ENCODE measurements at places on chromosomes 3 and 15.

DNA sequence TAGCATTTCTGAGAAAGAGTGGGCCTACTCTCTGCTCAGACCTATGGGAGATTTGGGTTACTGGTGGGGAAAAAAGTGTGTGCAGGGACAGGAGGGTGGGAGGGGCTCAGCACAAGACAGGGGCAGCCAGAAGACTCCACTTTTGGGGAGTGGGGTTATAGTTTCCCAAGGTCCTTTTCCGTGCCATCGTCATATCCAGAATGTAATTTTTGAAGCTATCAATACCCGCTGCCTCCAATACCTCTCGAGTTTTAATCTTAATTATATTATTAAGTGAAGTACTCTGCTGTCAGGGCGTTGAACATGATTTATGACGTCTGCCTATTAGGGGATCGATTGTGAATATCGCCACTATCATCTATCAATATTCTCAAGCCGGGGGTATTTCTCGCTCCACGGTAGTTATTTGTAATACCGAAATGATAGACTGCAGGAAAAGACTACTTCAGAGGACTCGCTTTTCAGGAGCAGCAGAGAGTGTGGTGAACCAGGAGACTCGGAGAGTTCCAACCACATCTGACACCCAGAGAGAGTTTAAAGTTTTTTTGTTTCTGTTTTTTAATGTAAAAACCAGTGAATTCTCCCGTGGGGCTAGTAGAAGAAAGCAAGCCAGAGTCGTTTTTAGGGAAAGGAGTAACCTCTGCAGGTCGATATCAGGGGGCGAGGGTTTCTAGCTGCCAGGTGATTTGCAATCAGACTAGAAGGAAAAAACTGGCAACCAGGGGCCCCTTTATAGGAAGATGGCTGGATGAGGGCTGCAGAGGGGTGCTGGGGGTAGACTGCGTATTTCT, 20.6 kb downstream of the NR2F2 start:
- no peak for DNase-seq

DNA sequence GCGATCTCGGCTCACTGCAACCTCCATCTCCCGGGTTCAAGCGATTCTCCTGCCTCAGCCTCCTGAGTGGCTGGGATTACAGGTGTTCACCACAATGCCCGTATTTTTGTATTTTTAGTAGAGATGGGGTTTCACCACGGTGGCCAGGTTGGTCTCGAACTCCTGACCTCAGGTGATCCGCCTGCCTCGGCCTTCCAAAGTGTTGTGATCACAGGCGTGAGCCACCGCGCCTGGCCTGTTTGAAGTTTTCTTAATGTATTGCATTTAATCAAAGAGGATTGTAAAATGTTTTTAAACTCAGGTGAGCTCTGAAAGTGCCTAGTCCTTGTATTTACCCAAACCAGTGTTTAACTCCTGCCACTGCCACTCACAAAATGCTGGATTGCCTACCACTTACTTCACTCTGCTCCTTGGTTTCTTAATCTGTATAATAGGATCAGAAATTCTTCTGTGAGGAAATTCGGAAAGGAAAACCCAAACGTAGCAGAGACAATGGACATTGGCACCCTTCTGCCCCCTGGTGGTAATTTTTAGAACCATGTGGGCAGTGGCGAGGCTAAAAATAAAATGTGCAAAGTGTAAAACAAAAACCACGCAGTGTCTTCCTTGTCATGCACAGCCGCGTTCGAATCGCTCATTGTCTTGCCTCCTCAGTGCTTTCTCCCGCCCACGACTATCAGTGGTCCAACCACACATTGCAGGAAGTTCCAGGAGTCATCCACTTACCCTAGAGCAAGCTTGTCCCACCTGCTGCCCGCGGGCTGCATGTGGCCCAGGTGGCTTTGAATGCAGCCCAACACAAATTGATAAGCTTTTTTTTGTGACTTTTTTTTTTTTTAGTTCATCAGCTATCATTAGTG, 27.3 kb downstream of the CEP19 start:
- peak; percentile 65 for DNase-seq

GRCh38 chr3:42053476-42053875, 37.7 kb upstream of the TRAK1 start:
- DNase-seq: no peak

GRCh38 chr3:45817831-45818522, 21.6 kb upstream of the SLC6A20 start:
- DNase-seq: no peak

DNA sequence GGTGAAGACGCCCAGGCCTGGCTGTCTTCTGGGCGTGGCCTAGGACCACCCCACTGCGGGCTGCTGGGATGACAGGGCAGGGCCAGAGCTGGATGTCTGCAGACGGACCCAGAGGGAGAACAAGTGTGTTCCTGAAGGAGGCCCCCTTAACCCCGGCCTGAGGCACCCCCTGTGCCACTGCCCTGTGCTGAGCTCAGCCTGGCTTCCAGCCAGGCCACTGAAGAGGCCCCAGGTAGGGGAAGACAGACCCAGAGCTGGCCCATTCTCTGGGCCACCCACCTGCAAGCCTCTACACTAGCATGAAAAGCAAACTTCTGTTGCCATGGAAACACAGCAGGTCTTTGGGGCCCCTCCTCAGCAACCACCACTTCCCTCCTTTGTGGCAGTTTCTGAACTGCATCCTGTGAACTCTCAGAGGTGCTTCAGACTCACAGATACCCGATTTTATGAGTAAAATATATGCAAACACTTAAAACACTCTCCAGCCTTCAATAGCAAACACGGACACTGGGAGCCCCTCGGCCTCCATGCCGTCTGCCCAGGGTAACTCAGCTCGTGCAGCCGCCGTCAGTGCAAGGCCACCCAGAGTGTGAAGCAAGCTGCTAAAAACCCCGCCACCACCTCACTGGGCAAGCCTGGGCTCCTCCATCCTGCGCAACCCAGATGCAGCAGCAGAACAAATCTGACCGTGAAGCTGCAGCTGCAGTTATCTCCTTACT, 42.5 kb downstream of the CMTM6 start:
- peak; percentile 94 for DNase-seq

DNA sequence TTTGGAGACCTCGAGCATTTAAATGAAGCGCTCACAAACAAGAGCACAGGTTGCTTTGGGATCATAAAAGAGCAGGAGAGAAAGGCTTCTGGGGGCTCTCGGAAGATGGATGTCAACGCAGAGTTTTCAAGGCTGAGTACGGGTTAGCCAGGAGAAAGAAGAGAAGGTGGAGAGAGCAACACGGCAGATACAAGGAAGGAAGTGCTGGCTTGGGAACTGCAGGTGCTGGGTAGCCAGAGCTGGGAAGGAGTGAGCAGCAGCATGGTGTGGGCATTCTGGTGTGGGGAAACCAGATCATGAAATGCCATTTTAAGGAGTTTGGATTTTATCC, 580 bp upstream of the RUBCN start:
- no peak for DNase-seq

DNA sequence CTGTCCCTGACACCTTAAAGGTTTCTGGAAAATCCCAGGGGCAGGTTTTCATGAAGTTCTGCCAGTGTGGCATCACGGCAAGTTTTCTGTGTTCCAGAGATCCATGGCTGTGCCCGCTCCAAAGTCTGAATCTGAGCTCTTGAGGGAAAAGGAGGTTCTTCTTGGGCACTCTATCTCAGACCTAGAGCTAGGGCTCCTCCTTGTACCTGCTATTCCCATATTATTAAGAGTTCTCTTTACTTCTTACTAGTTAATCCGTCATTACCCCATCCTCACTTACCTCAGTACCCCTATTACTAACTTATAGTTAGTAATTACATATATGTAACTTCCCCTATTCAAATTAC, 5.9 kb upstream of the TRA2B start:
- DNase-seq: no peak

GRCh38 chr3:131630807-131631206, 128.0 kb upstream of the MRPL3 start:
- no peak for DNase-seq

- no peak for DNase-seq
Observed at GRCh38 chr3:63960048-63960711, 48.0 kb upstream of the SCAANT1 start.

DNA sequence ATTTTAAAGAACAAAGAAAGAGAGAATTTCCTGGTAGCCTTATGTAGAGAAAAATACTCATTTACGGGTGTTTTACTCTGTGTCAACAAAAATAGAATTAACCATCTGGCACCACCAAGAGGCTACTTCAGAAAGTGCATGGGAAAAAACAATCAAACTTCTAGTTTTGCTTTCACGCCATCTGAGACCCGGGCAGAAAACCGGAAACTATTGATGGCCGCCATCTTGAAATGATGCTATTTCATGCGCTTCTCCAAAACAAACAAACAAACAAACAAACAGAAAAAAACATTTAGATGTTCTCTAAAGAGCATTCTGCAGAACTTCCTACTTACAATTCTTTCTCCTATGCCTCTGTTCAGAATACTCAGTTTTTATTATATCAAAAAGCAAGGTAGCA, 49.4 kb upstream of the SYNPR start:
- no peak for DNase-seq

DNA sequence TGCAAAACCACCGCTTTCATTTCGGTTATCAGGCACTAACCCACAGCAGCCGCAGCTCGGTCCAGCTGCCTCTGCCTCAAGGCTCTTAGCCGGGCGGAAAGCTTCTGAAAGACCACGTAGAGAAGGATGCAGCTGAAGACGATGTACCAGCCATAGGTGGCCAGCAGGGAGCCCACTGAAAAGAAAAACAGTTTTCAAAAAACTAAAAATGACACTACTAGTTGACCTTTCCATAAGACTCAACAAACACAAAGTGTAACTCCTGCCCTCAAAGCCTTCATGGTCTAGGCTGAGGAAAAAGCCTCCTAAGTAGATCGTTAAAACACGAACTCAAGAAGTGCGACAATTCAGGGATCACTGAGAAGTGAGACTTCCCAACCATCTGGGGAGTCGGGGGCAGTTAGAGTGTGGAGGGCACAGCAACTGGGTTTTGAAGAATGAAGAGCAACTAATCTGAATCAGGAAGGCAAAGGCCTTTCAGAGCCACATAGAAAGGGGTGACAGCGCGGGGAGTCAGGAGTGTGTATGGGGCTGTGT, 716 bp downstream of the SELENOS start:
- DNase-seq: no peak

DNA sequence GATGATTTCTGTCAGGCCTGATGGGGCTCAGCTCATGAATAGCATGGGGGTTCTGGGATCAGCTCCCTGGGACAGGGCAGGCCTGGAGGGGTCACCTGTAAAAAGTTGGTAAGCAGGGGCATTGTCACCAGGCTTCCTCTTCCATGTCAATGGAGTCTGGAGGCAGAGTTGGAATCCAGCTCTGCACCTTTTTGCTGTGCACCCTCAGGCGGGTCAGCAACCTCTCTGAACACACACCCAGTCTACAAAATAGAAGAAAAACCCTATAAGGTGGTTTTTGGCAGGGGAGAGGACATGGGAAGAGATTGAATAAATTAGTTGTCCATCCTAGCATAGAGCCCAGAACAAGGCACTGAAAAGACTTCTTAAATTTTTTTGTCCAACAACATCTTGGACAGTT, 77.2 kb upstream of the NR2E3 start:
- no peak for DNase-seq

GRCh38 chr3:117630469-117630868, 920.9 kb downstream of the TUSC7 start:
- no peak for DNase-seq

- no peak for DNase-seq
Observed at GRCh38 chr15:73368301-73369136, at the start of gene HCN4. TSS of gene HCN4 (minus strand) at chr15:73368958. CDS start at chr15:73368270, 688 bp downstream.

DNA sequence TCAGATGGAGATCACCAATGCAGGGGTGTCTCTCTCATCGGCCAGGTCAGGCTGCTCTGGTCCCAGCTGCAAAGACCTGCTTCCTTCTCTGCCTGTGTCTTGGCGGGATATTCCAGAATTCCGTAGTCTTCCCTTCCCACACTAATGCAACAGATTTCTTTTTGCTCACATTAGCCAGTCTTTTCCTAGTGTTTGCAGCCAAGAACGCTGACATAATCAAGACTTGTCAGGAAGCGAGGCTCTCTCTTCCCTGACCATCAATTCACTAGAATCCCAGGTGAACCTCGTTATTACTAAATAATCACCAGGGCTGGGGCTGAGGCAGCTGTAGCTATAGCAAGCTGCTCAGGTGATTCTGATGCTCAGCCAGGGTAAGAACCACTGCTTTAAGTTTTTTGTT, 43.2 kb upstream of the ACKR4 start:
- DNase-seq: no peak

GRCh38 chr3:11641316-11641682, 2.4 kb downstream of the VGLL4 start:
- no peak for DNase-seq

DNA sequence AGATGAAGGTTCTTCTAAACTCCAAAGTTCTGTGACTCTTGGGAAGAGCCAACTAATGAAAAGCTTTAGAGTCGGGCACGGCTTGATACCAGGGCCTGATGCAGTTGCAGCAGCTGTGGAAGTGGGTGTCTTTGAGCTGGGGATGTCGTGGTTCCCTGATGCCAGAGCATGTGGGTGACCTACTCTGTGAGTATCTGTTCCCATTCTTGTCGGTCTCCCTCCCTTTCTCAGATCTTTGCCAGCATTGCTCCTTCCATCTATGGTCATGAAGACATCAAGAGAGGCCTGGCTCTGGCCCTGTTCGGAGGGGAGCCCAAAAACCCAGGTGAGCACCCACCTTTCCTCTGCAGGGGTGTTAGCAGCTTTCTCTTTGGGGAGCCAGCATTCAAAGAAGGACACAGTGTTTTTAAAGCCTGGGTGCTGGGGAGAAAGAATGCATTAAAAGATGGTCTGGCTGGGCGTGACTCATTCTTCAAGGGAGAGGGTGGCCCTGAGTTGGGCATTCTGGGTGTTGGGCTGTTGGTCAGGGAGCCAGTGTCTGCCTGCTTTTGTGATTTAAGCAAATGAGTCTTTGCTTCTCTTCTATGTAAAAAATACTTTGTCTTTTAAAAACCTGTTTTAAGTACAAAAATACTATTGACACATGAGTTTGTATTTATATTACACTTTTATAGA, 13.2 kb upstream of the PODXL2 start:
- no peak for DNase-seq

- DNase-seq: no peak
Observed at GRCh38 chr3:9208605-9209152, 40.8 kb downstream of the SRGAP3 start.

DNA sequence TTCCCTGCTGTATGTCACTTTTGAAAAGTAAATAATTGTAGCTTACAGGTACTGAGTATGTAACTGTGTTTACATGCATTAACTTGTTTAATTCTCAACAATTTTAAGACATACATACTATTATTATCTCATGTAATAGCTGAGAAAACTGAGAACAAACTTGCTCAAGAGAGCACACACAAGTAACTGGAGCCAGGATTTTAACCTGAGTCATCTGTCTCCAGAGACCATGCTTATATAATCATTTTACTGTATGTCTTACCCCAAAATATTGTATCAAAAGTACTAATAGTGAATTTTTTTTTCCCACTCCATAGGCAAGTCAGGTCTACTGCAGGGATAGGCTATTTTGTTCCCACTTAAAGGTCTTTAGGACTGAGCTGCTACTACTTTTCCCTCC, 95.4 kb downstream of the FEZF2 start:
- DNase-seq: no peak

DNA sequence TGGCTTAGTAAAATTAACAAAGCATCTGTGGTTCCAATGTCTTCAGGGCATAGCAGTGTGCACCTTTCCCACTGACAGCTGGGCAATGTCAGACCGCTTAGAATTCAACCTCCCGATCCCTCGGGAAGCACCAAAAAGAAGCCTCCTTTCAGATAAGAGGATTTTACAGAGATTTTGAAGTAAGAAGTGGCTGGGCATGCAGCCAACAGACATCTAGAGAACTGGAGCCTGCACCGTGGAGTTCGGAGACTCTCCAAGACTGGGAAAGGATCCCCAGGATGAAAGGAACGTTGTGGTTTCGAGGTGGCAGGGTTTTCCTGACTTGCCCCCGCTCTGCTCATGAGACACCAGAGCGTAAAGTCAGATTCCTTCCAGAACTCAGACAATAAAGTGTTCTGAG, 5.3 kb downstream of the FAM174B start:
- no peak for DNase-seq
